ENCODE measurements at places on chromosomes 2 and 18.

DNA sequence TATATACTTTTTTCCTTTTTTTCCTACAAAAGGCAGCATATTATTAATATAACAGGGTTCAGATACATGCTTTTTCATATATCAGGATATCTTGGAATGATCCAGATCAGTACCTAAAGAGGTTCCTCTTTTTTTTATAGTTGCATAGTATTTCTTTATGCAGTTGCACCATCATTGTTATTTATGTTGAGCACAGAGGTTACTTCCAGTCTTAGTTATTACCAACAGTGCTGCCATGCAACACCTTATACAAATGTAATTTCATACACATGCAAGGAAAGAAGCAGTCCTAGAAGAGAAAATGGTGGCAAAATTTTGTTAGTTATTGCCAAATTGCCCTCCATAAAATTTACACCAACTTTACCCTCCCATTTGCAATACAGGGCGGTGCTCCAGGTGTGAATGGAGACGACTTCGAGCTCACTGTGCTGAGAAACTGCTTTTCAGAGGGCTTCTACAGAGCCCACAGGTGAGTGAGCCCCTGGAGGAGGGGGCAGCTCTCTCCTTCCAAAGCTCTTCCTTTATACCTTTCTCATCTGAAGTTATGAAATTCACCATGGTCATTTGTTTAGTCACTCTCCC, 30.0 kb upstream of the KCMF1 start:
- DNase-seq: peak; percentile 82

- no peak for DNase-seq
These were observed 26.5 kb downstream of the PGAP1 start for GRCh38 chr2:196899976-196900375.

DNA sequence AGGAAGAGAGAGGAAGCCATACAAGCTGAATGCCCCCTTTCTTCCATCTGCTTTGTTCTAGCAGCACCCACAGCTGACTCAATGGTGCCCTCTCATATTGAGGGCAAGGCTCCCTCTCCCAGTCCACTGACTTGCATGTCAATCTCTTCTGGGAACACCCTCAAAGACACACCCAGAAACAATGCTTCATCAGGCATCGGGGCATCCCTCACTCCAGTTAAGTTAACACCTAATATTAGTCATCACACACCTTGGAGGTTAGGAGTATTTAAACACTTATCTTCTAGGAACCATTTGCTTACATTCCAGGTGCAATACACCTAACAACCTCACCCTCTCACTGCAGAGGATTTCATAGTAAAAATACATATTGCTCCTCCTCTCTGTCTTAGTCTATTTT, 993.5 kb upstream of the DDX18 start:
- no peak for DNase-seq

DNA sequence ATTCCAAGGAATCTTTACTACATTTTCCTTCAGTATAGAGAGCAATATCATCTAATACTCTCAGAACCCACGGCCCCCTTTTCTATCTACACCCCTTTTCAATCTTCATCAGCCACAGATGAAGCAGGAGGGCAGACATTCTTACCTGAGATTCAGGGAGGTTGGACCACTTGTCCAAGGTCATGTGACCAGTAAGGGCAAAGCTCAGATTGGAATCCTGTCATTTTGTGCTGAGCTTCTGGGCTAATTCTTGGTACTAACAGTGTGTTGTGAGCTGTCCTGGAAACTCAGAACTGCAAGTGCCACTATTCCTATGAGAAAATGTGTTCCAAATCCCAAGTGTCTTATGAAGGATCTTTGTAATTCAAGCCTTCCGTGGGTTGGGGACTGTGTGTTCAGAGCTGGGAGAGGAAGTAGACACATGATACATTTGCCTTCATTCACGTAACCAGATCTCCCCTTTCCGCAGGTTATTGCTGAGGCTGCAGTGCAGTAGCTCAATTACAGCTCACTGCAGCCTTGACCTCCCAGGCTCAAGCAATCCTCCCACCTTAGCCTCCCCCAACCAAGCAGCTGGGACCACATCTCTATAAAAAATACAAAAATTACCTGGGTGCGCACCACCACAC, 3.3 kb downstream of the CHRNA1 start:
- no peak for DNase-seq

- no peak for DNase-seq
These were observed 20.2 kb downstream of the USP37 start for GRCh38 chr2:218547978-218548377.

GRCh38 chr2:189702071-189702470, 27.6 kb downstream of the ANKAR start:
- peak; percentile 8 for DNase-seq

- DNase-seq: no peak
These were observed 954.3 kb upstream of the ACVR2A start for GRCh38 chr2:146890491-146890890.

GRCh38 chr2:233098618-233099017, 38.5 kb downstream of the INPP5D start:
- DNase-seq: no peak

- DNase-seq: peak; percentile 57
These were observed 105.9 kb upstream of the RBBP8 start for GRCh38 chr18:22827216-22827615.

DNA sequence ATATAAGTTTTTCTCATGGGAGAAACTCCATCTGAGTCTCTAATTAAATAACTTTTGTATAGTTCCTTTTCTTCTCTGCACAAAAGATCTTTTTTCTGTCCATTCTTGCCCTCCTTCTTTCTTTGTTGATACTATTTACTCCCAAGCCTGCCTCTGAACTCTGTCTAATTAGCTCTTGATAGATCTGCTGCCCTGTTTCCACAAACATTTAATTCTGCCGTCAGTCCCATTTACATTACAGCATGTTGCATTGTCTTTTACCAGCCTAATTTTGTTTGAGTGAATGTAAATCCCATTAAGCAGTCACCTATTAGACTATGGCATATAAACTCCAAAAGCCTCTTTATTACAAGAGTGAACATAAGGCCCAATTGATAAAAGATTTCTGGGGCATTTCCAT, 254.4 kb downstream of the ERBB4 start:
- DNase-seq: no peak

- no peak for DNase-seq
These were observed 362.4 kb downstream of the KCNJ3 start for GRCh38 chr2:155060896-155061295.

GRCh38 chr18:23378302-23378686, 74.8 kb upstream of the RIOK3 start:
- DNase-seq: no peak

GRCh38 chr18:45621061-45621511, 5.8 kb downstream of the SLC14A2 start:
- DNase-seq: peak; percentile 42

DNA sequence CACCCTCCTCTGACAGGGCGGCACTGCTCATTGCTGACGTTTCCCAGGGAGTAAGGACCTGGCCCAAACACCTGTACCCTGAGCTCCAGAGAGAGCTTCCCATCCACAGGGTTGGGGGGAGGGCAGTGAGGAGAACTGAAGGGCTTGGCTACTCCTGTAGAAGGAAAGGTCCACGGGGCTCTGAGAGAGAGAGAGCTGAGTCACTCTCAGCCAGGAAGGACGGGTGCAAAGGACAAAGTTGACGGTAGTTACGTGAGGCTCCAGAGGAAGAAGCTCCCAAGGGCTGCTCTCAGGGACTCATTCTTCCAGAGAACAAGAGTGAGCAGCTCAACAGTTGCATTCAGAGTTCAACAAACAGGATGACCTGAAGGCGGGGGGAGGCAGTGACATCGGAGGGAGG, 852.5 kb downstream of the GALR1 start:
- DNase-seq: no peak

GRCh38 chr2:64328756-64329155, 125.2 kb upstream of the LGALSL start:
- DNase-seq: no peak

DNA sequence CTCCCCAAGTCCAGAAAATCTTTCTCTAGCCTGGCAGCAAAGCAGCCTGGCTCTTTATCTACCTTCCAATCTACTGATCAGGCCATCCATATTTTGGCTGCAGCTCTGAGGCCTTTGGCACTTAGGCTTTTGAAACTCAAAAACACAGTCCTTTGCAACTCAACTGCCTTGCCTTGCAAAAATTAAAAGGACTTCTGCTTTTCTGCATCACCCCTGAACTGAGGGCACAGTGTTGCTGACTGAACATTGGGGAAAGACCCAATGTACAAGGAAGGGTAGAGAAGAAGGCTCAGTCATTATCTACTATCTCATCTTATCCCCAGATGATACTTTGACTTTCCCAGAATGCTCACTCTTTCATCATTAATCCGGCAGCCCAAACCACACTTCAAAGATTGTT, 625.5 kb downstream of the ARHGAP15 start:
- DNase-seq: no peak

DNA sequence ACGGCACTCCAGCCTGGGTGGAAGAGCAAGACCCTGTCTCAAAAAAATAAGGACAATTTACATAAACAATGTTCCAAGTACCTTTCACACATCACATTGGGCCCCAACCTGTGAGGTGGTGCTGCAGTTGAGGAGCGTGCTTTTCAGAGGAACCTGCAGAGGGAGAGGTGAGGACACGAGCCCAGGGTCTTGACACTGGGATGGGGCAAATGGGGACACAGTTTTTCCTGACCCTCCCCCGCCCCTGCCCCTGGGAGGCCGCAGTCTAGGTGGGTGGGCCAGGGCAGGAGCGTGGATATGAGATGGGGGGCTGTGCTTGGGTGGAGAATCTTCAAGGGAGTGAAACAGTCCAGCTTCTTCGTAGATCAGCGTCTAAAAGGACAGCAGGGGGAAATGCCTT, 112.9 kb downstream of the SEPTIN10 start:
- no peak for DNase-seq

DNA sequence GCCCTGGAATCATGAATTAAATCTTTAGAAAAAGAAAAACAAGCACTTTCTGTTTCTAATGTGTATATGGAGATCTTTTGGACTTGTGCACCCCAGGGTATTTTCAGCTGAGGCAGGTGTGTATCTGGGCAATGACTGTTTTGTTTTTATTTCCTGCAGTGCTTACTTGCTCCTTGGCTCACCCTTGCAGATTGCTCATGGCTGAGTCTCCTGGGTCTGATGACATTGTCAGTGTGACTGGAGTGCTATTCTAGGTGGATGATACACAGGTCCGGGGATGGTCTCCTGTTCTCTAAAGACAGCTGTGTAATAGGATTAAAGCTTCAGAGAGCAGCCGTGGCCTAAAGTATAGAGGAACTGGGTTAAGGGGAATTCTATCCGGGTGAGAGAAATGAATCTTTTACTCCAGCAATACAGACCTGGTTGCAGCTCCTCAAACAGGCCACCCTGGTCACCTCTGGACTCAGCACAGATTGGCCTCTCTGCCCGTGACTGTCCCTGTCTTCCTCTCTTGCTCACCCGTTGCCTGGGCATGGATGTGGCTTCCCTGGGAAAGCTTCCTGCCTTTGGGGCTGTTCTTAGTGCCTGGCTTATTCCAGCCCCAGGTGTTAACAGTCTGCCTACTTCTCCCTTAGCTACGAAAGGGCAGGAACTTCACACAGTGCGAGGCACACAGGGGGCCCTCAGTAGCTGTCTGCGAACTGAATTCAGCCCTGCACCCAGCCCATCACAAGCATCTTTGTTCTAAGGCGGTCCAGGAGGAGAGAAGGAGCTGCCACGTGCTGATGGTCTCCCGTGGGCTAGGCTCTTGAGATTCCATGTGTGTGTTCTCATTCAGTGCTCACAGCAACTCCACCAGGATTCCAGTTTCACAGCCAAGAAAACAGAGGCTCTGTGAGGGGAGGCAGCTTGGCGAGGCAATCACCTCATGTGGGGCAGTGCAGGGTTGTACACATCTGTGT, 84.3 kb downstream of the ACOXL start:
- DNase-seq: no peak

DNA sequence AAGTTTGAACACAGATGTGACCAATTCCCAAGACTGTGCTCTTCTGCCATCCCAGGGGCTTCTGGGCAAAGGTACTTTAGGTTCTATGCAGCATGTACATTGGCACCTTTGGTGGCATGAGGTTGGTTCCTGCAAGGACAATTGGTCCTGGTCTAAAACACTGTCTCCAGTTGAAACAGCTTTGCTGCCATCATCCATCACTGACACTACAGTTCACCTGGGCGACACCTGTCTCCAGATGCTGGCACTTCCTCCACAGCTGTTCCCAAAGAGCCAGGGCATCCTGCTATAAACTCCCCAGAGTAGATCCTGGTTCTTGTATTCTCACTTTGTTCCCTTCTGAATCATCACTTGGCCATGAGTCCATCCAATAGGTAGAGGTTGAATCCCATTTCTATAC, 60.6 kb downstream of the FHOD3 start:
- no peak for DNase-seq

DNA sequence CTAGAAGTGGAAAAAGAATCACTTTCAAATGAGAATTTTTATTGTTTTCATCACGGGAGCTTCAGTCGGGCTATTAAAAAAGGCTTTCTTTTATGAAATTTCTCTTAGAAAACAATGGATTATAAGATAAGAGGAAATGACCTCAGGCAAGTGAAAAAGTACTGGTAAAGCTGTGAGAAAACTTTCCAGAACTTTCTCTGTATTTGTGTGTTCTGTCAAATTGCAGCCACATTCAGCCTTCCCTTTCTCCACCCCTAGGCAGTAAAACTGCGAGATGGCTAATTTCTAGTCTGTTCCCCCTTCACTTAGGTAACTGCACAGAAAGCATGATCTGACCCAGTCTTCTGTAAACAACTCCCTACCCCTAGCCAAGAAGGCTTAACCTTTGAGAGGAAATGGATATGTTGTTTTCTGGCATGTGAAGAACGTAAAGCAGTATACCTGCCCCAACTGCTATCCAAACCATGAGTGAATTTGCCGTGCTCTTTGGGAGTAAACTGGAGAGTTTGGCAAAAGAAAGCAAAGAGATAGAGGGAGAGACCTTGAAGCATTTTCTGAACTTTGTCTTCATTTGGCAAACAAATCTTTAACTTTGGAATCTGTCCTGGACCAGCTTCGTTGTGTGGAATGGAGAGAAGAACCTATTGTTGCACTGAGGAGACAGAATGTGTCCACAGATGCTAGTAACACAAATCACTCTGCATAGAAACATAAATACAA, 105.4 kb downstream of the ETAA1 start:
- DNase-seq: no peak

DNA sequence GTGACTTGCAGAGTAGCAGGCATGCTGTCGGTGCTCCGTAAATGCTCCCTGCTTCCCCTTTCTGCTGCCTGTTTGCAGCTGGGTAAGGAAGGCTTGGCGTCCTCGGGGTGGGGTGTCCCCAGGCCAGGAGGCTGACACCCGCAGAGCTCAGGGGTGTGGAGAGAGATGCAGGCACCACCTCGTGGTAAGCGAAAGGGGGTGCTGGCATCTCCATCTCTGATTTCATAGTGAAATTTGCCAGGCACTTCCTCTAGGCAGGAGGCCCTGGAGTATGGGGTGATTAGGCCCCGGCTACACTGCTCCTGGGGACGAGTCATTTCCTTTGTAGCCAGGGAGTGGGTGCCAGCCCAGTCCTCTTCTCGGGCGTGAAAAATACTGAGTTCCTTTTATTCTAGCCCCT, 160.4 kb downstream of the KLHL29 start:
- peak; percentile 49 for DNase-seq

DNA sequence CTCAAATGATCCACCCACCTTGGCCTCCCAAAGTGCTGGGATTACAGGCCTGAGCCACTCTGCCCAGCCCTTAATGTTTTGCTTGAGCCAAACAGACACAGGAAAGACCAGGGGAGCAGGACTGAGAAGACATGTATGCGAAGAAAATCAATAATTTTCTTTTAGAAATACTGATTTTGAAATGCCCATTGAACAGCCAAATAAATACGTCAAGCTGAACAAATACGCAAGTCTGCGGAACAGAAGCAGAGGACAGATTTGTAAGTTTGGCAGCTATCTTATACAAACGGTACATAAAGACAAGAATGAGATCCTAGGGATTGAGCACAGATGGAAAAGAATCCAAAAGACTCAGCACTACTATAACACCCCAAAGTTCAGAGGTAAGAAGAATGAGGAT, 20.8 kb downstream of the SF3B1 start:
- no peak for DNase-seq

GRCh38 chr18:41170346-41170745, 784.7 kb upstream of the PIK3C3 start:
- DNase-seq: no peak

All from AML-193 (cell line).